Stimulated activated CD4-positive, alpha-beta T cell treated with anti-CD3 and anti-CD28 coated beads, Interleukin-12 subunit alpha, Interleukin-12 subunit beta, amount 100 ng/mL, for 24 hours (primary cell): ENCODE measurements at places on chromosomes 5 and 9.

- DNase-seq, result no peak
Observed at GRCh38 chr9:36625006-36625615, 52.4 kb downstream of the MELK start.

- peak; percentile 65 for DNase-seq
Observed at GRCh38 chr5:151115272-151115905, 34.6 kb upstream of the TNIP1 start.

DNA sequence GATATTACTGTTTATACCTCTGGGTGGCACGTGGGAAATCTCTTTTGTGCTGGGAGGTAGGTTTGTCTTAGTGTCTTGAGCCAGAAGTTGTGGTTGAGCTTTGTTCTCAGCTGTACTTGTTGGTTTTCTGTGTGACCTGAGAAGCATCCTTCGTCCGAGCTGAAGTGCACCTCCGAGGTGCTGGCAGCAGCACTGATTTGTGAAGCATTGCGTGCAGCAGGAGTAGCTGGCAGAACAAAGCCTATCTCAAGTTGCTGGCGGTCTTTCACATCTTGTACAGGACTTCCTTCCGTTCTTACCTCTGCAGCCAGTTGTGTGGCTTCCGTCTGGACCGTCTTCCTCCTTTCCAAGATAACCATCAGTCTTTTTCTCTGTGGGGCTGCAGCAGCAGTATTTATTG, 4.3 kb downstream of the PRRC2B start:
- DNase-seq, result no peak

DNA sequence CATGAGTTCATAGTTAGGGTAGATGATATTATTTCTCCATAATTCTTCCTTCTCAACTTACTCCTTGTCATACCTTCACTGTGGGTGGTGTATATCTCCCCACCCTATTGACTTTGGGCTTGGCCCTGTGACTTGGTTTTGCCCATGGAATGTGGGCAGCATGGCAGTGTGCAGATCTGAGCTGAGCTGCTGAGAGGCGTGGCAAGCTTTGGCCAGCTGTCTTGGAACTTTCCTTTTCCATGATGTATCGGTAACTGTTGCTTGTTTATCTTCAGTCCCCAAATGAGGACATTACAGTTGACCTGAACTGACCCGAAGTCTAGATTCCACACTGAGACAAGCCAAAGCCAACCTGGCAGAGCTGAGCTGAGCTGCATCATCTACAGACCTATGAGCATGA, 70.4 kb downstream of the RALGPS1 start:
- no peak for DNase-seq

- no peak for DNase-seq
Observed at GRCh38 chr9:18429070-18429469, 44.9 kb upstream of the ADAMTSL1 start.

- DNase-seq, result no peak
Observed at GRCh38 chr5:87151547-87151946, 116.1 kb upstream of the RASA1 start.

GRCh38 chr9:116572095-116572748, 114.9 kb upstream of the TRIM32 start:
- DNase-seq, result no peak

GRCh38 chr5:138658676-138659075, 83.5 kb upstream of the HSPA9 start:
- DNase-seq, result no peak

GRCh38 chr5:75651575-75652238, 40.5 kb downstream of the ANKDD1B start:
- no peak for DNase-seq

DNA sequence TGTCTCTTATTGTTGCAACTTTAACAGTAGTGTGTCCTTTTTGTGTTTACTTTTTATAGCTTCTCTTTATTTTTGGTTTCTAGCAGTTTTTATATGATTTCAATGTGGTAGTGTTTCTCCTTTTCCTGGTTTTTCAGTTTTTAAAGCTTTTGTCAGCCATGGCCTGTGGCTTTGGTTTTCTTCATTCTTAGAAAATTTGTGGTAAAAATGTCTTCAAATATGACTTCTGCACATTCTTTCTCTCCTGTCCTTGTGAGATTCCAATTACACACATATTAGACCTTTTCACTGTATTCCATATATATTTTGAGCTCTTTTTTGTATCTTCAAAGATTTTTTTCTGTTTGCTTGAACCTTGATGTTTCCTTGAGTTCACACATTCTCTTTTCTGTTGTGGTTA, 180.5 kb downstream of the CNTLN start:
- DNase-seq, result no peak

GRCh38 chr5:143551820-143552251, 148.3 kb upstream of the NR3C1 start:
- DNase-seq, result no peak

- DNase-seq, result no peak
Observed at GRCh38 chr9:26801772-26802171, 90.8 kb downstream of the CAAP1 start.

GRCh38 chr9:12368569-12368968, 324.6 kb upstream of the TYRP1 start:
- no peak for DNase-seq

GRCh38 chr5:73599380-73599779, 26.6 kb upstream of the ARHGEF28 start:
- no peak for DNase-seq

GRCh38 chr5:35488055-35488454, 129.6 kb upstream of the SPEF2 start:
- DNase-seq, result no peak

DNA sequence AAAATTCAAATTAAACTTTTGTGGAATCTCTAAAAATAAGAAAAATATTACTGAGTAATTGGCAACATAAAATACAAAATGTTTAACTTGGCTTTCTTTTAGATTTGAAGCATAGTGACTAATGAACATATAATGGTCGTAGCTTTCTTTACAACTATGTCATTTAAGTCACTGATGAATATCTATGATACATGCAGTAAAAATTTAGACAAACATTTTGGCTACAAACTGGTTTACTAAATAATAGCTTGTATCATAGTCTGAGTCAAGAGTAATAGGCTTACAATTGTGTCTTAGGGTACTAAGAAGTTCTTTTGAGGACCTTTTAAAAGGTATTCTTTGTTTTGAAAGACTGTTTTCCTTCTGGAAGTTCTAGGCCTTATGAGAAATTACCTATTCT, 2.0 kb upstream of the APC start:
- no peak for DNase-seq

DNA sequence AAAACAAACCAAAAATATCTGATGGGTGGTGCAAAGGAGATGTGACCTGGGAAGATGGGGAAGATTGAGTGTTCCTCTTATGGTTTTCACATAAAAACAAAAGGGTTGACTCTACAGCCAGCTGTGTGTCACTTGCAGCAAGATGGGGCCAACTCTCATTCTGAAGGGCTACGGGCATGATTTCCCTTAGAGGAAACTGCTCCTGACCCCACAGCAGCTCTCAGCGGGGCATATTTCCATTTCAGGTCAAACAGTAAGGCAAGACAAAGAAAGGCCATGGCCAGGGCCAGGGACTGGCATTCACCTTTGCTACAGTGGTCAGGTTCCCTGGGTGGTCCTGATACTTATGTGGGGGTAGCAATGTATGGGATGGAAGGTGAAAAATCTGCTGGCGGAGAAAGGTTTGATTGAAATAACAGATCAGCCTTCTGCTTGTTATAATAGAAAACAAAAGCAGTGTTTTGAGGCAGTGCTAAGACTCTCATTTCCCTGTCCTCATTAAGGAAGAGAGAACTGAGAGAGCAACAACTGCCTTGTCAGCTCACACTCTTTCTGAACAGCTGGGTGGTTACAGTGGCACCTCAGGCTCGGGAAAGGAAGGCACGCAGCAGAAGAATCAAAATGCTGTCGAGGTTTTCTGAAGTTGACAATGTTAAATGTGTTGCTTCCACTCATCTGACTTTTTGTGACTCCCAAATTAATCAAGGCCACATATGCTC, 120.7 kb upstream of the PCA3 start:
- no peak for DNase-seq

DNA sequence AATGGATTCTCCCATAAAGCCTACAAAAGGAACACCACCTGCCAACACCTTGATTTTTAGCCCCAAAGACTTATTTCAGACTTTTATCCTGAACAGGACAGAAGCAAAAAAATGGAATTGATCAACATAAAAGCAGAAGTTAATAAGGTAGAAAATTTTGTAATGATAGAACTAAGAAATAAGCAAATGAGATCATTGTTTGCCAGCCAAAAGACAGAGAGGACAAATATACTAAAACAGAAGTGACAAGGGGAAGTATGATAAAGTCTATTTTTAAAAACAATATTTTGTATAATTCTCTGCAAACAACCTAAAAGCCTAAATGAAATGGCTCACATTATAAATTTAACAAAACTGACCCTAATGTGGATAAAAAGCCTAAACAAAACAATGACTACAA, 110.5 kb upstream of the PRSS3 start:
- DNase-seq, result no peak

DNA sequence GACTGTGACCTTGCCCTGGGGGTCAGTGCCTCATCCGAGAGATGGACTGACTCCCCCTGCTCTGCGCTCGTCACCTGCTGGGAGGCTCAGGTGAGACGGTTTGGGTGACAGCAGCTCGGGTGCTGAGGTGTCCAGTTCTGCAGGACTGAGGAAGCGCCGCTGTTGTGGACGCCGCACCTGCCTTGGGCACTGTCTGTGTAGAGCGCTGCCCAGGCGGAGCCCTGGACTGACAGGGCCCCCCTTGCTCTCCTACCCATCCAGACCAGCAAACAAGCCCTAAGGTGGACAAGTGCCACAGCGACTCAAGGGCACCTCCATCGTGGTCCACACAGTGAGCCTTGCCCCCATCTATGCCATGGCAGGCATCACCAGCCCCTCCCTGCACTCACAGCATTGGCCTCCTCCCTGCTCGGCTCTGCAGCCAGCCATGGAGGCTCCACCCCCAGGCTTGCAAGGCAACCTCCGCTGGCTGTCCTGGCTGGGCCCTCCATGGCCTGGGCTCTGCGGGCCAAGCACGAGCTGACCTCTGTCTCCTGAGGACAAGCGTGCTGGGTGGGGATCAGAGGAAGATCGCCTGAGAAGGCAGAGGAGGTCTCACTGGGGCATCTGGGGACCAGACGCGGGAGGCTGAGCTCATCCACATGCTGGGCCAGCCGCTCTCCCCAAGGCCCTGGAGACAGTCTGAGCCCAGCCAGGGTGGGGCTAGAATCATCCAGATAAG, 87.1 kb upstream of the COL5A1 start:
- no peak for DNase-seq

DNA sequence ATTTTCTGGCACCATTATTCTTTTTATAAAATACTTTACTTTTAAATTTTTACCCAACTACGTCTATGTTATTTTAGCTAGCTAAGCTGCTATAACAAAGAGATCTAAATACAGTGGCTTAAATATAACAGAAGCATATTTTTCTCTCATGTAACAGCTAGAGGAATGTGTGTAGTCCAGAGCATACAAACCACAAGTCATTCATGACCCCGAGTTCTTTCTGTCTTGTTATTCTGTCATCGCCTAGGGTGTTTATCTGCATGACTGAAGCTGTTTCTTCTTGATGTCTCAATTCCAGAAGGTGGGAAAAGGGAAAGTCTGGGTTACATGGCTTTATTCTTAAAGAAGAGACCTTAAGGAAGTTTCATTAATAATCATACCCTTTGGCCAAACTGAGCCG, 136.9 kb upstream of the RFX3 start:
- no peak for DNase-seq

DNA sequence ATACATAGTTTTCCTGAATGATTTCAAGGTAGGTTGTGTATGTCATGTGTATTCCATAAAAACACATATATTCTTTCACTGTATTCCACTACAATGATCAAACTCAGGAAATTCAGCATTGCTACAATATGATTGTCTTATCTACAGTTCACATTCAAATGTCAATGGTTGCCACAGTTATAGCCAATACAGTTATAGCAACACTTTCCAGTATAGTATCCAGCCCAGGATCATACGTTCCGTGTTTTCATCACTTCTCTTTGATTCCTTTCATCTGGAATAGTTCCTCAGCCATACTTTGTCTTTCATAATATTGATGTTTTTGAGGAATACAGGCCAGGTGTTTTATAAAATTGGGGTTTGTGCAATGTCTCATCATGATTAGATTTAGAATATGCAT, 9.5 kb downstream of the OR2S2 start:
- no peak for DNase-seq

- no peak for DNase-seq
Observed at GRCh38 chr9:3912280-3912679, 386.5 kb upstream of the RFX3 start.

DNA sequence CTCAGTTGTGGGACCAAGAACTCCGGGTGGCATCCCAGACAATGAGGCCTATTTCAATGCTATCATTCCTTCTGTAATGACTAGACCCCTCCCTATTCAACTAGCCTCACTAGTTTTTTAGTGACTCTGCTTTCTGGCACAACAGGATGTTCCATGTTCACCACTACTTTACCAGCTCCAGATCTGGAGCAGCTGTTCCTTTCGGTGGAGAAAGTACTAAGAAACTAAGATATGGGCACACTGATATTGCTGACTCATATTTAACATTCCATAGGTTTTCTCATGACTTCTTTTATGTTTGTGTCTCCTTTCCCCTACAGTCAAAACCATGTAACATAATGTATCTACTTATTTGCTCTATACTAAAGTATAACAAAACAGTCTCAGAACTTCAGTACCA, 24.1 kb downstream of the IL33 start:
- no peak for DNase-seq

DNA sequence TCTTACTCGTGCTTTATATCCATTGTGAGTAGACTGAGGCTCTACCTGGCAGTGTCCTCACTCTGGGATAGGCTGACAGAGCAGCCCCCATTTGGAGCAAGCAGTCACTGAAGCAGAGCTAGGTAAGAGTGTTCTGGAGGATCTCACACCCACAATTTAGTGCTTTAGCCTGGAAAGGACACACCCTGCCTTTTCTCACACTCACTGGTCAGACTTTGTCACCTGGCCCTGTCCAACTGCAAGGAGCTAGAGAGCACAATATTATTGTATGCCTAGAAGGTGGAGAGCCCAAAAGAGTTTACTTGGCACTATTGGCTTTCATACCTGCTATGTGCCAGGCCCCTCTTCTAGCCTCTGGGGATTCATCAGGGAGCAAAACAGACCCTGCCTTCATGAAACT, 141.9 kb downstream of the MAST4 start:
- DNase-seq, result no peak

- no peak for DNase-seq
Observed at GRCh38 chr9:97348871-97349270, 41.4 kb downstream of the CCDC180 start.

DNA sequence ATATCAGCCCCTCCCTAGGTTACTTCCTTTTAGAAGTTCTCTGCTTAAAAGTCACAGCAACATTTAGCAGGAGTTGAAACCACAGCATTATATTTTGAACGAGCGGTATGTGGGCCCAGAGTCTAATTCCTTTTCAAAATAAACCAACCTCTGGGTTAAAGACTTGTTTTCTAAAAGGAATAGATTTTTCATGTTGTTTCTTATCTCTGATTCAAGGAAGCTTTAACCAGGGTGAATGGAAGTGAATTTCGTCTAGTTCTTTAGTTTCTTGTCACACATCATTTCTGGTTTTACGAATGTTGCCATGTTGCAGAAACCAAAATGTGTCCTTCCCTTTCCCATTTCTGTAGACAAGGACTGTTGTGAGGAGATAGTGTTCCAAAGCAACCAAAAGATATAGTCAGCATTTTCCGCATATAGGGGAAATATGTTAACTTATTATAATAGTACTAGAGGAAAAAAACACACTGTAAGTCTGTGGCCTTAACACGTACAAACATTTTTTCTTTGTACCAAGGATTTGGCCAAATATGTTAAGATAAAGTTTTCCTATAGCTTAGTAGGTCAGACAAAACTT, 142.4 kb downstream of the PCSK5 start:
- DNase-seq, result no peak

GRCh38 chr9:114932502-114932901, 2.1 kb upstream of the TNFSF8 start:
- DNase-seq, result no peak

GRCh38 chr5:26805076-26805475, 233.3 kb downstream of the CDH9 start:
- no peak for DNase-seq
